ENCODE measurements at places on chromosomes 6 and 20.

DNA sequence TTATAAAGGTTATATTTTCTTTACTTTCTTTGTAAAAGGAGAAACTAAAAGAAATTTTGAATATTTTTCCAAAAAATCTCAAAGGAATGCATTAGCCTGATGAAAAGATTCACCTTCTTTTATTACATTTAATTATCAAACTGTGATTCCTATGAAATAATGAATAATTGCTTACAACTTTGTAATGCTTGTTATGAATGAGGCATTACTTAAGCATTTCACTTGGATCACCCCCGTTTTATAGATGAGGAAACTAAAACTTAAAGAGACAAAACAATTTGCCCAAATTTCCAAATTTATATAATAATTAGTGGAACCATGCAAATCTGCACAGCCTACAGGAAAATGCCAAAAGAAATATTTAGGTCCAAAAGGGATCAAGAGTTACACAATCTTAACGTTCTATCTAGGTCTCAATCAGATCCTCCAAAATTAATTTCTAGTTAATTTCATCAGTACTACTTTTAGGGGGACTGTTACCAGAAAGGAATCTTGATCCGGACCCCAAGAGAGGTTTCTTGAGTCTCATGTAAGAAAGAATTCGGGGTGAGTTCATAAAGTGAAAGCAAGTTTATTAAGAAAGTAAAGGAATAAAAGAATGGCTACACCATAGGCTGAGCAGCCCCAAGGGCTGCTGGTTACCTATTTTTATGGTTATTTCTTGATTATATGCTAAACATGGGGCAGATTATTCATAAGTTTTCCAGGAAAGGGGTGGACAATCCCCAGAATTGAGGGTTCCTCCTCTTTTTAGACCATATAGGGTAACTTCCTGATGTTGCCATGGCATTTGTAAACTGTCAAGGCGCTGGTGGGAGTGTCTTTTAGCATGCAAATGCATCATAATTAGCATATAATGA is 288.0 kb downstream of the ADGB start:
- no peak for DNase-seq

DNA sequence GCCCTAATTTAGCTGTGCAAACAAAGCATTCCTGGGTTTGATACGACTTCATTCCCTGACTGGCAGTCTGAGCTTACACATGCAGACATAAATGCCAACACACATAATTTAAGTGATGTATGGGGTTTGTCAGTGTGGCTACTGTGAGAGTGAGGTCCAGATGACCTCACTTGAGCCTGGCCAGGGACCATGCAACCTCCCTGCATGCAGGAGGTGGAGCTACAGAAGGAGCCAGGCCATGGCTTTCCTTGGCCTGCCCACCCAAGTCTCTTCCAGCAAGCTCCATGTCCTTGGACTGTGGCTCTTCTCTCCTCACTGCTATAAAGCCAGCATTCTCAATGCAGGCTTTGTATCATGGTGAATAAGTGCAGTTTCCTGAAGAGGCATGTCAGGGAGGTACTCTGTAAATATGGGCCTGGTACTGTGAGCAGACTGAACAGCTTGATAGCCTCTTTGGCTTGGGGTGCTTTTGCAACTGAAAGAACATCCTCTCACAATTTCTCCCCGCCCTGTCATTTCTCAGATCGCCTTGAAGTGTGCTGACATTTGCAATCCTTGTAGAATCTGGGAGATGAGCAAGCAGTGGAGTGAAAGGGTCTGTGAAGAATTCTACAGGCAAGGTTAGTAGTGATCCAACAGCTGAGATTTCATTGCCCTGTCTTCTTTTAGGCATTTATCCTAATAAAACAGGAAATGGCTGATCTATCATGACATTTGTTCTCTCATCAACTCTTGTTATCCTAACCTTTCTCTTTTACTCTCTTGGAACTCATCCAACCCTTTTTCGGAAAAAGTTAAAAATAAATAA is 69.2 kb downstream of the MTFR2 start:
- DNase-seq, result no peak

DNA sequence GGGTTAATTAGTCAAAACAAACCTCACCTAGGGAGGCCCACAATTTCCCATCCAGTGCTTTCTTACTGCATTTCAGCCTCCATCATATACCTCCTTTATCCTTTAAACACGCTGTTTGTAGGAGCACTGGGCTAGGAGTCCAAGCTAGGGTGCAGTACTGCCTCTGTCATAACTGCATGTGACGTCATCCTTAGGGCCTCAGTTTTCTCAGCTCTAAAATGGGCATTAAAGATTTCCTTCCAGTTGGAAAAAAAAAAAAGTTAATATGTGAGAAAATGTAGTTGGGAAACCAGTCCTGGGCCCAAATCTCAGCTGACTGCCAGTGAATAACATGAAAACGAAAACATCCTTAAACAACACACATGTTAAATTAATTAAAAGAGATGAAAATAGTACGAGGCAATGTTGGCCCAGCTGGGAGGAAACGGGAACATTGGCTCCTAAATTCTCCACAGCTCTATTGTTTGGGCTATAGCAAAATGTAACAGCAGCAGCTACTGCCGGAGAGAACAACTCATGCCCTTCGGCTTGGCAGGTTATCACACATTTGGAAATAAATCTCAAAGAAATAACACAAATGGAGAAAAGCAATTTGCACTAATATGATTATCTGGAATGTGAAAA is 79.9 kb upstream of the CCDC167 start:
- DNase-seq, result no peak

DNA sequence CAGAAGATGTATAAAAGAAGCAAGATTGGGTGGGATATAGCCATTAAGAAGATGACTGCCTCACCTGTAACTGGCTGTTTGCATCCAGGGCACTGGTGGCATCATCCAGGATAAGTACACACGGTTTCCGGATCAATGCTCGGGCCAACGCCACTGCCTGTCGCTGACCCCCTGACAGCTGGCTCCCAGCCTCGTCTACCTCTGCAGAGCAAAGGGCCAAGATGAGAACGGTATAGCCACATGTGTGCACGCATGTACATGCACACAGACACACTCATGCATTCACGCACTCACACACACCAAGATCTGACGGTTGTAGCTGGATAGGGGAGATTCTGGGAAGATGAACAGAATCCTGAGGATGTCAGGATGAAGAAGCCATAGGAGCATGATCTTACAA is 3.2 kb upstream of the PSMB8 start:
- DNase-seq, result no peak

DNA sequence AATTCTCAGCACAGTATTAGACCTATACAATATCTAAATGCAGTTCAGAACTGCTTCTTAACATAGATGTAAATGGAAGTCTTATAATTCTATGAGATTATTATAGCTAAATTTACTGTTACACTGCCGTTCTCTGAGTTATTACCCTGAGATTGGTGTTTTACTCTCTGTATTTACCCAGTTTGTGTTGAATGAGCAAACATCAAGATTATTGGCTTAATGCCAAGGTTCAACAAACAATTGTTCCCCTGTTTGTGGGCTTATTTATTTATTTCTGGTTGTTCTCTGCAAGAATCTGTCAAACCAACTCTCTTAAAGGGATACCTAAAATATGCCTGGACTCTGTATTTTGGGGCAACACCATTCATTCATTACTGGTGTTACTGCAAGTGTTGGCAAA is 5.2 kb upstream of the STMND1 start:
- no peak for DNase-seq

DNA sequence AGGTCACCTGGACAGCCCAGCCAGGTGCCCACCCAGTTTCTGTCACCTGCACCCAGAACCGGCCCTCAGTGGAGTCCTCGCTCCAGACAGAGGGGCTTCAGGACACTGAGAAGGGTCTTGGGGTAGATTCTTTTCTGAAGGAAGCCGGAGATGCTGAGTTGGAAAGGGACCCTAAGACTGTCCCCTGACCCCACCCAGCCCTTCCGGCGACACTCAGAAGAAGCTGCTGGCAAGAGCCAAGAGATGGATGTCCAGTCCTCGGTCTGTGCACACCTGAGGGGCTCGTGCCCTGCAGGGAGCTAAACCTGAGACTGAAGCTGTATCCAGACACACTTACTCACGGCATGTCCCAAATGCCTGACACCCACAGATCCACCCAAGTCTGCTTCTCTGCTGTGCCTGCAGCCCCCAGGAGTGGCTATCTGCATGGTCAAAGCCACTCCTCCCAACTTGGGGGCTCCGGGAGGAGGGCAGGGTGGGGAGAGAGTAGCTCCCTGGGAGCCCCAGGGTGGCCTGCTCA is 20.2 kb downstream of the NTSR1 start:
- no peak for DNase-seq

DNA sequence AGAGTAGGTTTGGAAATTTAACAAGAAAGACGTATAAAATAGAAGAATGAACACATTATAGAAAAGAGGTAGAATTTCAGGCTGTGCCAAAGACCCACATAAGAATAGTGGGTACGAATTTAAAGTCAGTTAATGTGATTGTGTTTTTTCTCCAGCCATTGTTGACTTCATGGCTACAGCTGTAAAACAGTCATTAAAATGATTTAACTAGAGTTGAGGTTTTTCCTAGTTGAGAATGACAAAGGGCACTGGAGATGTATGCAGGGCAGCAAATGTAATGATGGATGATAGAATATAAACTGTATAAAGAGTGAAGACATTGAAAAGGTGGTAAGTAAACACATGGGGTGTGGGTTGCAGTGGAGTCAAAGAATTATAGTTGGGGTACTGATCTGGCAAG is 72.7 kb downstream of the LIN28B start:
- no peak for DNase-seq

DNA sequence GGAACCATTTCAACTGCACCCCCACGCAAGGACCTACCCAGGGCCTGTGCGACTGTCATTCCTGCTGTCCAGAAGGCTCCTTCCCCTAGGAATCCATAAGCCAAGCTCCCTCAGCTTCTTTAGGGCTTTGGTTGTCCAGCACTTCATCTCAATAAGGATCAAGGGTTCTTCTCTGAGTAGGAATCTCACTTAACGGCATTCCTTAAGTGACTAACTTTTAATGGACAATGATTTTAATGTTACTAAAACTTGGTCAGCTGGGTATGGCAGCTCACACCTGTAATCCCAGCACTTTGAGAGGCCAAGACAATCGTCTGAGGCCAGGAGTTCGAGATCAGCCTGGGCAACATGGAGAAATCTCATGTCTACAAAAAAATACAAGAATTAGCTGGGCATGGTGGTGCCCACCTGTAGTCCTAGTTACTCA is 13.4 kb downstream of the UBE2V1 start:
- DNase-seq, result no peak

DNA sequence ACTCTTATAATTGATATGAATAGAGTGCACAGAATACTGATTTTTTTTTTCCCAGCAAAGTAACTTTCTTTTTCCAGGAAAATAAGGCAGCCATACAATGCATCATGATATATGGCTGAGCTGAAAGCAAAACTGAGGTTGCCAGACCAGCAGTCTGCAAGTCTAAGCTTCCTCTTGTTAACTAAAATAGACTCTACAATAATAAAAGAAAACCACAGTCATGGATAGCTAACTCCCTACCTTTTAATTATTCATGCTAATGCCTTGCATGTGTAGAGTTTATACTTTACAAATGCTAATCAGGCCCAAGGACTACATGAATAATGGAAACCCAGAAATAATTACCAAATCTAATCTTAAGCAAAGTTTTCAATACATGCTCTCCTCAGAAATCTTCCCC is 47.4 kb downstream of the MAP7 start:
- no peak for DNase-seq

DNA sequence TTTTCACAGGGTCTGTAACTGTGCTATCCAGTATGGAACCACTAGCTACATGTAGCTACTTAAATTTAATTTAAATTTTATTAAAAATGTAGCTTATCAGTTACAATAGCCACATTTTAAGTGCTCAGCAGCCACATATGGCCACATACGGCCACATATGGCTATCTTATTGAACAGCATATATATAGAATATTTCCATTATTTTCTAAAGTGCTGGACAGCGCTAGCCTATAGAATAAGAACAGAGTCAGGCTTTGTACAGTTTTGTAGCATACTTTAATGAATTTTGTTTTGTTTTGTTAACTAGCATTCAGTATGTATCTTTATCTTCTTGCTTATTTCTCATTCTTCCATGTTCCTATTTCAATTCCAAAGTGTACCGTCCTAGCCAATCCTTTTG is 118.4 kb downstream of the JAG1 start:
- DNase-seq, result no peak

DNA sequence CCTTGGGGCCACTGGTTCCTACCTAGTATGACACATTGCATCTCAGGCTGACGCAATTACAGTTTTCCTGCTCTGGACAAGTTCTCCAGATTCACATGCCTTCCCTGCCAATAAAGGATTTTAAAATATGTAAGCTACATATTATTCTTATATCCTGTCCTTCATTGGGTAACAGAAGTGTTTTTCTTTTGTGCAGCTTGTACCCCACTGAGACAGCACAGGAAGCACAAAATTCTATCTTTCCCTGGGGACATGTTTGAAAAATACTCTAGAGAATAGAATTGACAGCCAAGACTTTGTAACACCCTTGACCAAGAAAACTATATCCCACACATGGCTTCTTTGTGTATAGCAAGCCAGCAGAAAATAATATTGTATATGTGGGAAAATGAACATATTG is 456.8 kb downstream of the MAFB start:
- DNase-seq, result no peak

DNA sequence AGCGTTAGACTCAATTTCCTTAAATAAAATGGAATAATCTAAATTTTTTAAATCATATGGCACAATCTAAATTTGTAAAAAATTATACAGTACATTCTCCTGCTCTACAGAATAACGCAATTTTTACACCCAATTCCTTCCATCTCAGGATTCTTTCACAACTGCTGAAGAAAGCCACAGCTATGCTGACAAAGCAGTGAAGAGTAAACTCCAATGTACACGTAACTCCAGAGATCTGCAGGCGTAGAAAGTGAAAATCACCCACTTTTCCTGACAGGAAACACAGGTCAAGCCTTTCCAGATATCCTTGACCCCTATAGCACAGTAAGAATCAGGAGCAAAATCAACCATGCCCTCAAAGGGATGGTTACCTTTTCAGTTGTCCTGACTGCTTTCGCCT is 27.4 kb downstream of the EPHA7 start:
- DNase-seq, result no peak

DNA sequence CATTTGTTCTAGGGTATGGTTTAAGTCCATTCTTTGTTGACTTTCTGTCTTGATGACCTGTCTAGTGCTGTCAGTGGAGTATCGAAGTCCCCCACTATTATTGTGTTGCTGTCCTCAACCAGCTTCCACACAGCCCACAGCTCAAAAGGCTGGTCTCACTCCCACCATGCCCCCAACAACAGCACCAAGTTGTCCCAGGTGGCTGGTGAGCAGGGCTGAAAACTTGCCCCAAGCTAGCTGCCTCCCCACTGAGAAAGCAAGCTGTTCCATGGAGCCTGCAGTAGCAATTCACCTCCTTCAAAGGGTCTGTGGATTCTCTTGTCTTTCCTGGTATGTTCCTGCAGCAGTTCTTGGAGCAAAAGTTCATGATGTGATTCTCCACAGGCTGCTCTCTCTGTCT is 221.0 kb downstream of the SYNDIG1 start:
- DNase-seq, result no peak

GRCh38 chr20:6663104-6663503 is 104.4 kb upstream of the BMP2 start:
- peak; percentile 56 for DNase-seq
